ENCODE measurements at places on chromosomes 12 and 14.

GRCh38 chr14:20799892-20800544 lies 2.6 kb downstream of the RNASE1 start:
- DNase-seq = no peak

DNA sequence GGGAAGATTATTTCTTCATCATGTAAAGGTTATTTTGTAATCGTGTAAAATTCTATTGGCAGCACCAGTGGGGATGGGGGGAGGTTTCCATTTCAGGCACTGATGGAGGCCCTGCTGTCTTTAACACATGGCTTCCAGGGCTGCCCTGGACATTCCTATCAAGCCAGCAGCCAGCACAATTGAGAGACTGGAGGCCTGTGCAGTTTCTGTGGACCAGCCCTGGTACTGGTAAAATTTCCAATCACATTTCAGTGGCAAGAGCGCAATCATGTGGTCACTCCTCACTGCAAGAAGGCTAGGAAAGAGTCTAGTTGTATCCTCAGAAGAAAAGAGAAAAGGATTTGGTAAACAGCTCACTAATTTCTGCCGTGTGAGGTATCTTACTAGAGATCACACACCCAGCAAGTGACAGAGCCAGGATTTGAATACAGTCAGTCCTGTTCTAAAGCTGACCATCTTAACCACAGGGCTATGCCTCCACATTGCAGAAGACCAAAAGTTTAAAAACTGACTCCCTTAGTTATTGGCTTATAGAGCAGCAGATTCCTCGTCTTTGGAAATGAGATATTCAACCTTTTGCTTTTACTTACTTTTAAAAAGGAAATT lies 179.4 kb upstream of the ARHGAP5 start:
- peak; percentile 40 for DNase-seq

- DNase-seq = no peak
Observed at GRCh38 chr14:96279564-96279963, 23.6 kb downstream of the BDKRB1 start.

DNA sequence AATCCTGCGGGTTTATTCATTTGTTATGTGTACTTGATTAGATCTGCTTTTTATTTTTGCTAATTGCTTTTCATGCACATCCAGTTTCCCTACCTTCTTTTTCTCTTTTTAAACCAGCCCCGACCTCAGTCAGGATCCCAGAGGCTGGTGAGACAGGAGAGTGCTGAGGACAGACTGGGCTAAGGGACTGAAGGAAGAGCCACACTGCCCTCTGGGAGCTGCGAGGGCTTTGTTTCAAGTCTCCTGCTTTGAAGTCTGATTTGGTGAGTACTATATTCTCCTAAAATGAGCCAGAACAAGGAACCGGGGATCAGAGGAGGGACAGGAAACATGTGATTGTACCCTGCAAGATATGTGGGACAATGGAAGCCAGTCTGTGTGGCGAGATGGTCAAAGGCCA lies 23.9 kb downstream of the PRICKLE1 start:
- DNase-seq = no peak

DNA sequence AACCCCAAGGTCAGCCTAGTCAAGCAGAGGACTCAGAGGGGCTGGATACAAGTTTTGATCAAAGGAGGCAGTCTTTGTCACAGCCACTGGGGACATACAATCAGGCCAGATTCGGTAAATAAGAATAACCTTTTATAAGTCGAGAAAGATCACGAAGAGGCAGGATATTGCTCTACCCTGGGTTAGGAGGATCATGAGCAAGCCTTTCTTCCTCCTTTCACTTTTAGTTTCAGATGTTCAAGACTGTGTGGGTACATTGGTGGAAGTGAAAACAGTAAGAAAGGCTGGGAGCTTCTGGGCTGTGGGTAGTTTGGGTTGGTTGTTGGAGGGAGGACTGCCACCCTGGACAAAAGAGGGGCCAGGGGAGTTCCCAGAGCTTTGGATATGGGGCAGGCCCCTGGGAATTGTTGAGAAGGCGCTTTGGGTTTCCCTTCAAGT lies 127.7 kb downstream of the SNAPC1 start:
- DNase-seq = peak; percentile 0

GRCh38 chr12:56086608-56087007 lies 6.6 kb downstream of the ERBB3 start:
- no peak for DNase-seq

GRCh38 chr14:41490323-41490722 lies 116.4 kb upstream of the LRFN5 start:
- DNase-seq = no peak

GRCh38 chr12:3055704-3056467 lies 21.3 kb upstream of the TSPAN9 start:
- DNase-seq = no peak

Measured in iris pigment epithelial cell (primary cell).